ENCODE measurements at places on chromosomes 6 and 20. TPM values are rescaled to one million over a fixed set of nuclear protein-coding genes. Genes with fewer than 3 reads are reported as not detected.

Gene RXRB
- total RNA-seq, result 15.3 TPM

DNA sequence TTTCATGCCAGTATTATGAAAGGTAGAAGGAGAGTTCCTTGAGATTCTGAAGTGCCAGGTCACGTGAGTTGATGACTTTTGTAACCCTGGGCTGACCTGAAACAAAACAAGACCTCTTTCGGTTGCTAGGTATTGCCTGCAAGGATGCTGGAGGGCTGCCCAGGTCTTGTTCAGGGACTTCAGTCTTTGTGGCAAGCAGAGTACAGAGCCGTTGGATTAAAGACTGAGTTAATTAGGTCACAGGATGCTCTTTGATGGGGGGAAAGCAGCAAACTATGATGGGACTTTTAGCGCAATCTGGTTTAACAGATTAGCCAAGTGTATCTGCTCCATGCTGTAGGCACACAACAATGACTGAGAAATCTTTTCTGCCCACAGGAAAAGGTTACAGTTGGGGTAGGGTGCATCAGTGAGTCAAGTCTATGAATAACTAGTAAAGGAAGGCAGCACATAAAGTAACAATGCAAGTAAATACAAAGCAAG, 12.8 kb upstream of the ELOVL5 start:
- DNase-seq, result peak; percentile 79

Gene SASH1
- 9.0 TPM for total RNA-seq

DNA sequence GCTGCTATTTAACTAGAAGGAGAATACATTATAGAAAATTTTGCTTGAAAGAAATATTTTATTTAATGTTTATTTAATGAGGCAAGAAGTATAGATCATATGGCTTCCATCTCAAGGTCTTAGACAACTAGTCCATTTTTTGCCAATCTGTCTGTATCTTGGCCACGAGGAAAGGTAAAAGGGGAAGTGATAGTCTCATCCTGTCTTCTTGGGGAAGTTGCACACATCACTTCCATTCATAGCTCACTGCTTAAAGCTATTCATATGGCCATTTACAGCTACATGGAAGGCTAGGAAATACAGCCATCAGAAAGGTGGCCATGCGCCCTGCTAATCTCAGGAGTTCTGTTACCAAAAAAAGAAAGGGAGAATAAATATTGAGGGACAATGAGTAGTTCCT, 50.8 kb downstream of the METTL24 start:
- DNase-seq, result no peak

GRCh38 chr6:104613416-104614001, 246.2 kb downstream of the HACE1 start:
- no peak for DNase-seq

GRCh38 chr6:34656378-34657036, 40.1 kb downstream of the ILRUN start:
- peak; percentile 67 for DNase-seq

GRCh38 chr6:34559651-34560365, 3.7 kb upstream of the SPDEF start:
- peak; percentile 40 for DNase-seq

Gene COL11A2
- total RNA-seq, result under 0.01 TPM

Gene LIN28B
- total RNA-seq, result not detected

GRCh38 chr6:66421570-66421969, 714.5 kb upstream of the EYS start:
- DNase-seq, result no peak

- DNase-seq, result no peak
Measured at GRCh38 chr6:75484535-75484934, 9.1 kb downstream of the FILIP1 start.

DNA sequence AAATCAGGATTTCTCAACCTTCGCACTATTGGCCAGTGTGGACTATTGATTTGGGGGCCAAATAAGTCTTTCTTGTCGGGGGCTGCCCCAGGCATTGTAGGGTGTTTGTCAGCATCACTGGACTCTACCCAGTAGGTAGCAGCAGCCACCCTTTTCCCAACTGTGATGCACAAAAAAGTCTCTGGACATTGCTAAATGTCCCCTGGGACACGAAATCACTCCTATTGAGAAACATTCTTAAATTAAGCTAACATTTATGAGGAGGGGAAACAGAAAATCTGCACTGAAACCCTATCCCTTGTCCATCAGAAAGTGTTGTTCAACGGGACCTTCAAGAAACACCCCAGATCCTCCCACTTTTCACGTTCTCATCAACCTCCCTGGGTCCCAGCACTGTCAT, 54.2 kb downstream of the NFATC2 start:
- DNase-seq, result no peak

GRCh38 chr6:7432391-7433120, 42.9 kb downstream of the RIOK1 start:
- DNase-seq, result no peak

Gene CRISP3
- total RNA-seq, result under 0.01 TPM

Gene PPP1R3G
- 1.8 TPM for total RNA-seq

DNA sequence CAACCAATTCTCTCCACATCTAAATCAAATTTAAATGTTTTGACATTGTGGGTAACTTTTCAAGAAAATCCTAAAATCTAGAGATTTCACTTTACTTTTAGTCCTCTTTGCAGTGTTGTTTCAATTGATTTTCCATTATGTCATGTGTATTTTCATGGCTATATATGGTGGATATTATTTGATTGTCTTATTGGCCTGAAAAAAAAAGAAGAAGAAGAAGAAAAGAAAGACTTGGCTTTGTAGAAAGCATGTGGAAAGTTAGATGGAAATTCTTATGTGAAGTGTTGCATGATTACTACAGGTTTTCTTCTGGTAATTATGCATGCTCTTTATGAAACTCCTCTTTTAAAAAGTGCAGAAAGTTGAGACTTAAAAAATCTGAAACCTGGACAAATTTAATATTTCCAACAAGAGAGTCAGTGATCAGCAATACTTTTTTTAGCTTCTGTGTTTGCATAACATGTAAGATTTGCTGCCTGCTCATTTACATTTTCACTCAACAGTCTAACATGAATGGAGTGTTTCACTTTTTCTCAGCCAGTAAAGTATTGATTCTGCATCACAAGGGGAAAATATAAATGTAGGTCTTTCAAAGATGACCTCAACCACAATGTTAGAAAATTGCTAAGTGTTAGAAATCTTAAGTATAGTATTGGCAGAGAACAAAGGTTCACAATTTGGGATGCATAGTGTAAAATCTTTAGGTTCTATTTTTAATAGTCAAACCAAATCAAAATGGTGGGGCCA, 438.7 kb downstream of the BCKDHB start:
- DNase-seq, result no peak

Gene TSBP1
- total RNA-seq, result not detected

Gene PHF20
- 22.8 TPM for total RNA-seq

DNA sequence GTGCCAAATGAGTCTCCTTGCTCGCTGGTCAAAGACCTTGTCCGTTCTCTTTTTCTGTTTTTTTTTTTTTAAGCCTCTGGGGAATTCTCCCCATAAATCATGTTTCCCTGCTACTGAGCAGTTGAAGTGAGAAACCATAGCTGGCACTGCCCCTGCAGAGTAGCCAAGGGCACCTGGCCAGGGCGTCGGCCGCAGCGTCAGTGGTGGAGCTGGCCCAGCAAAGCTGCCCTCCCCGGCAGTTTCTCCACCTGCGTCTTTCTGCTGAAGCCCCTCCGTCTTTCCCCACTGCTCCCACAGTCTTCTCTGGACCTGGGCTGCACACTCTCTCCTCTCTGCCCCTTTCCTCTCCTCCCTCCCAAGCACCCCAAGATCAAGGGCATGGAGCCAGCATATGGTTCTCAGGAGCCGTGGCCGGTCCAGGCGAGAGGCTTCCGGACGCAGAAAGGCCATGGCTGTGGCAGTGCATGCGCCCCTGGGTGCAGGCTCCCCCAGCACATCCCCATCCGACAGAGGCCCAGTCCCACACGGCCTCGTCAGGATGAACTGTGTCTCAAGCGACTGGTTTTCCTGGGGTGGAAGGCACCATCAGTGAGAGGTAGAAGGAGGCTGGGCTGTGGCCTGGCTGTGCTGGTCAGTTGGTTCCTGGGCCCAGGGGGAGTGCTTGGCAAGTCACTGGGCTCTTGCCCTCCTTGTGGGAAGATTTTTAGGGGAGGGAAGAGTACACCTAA, 218.1 kb downstream of the ERMARD start:
- DNase-seq, result no peak

Measured in bronchial epithelial cell (primary cell).